ENCODE measurements at places on chromosomes 5 and 9.

GRCh38 chr5:168553377-168554130, 24.4 kb downstream of the FBLL1 start:
- DNase-seq = no peak

DNA sequence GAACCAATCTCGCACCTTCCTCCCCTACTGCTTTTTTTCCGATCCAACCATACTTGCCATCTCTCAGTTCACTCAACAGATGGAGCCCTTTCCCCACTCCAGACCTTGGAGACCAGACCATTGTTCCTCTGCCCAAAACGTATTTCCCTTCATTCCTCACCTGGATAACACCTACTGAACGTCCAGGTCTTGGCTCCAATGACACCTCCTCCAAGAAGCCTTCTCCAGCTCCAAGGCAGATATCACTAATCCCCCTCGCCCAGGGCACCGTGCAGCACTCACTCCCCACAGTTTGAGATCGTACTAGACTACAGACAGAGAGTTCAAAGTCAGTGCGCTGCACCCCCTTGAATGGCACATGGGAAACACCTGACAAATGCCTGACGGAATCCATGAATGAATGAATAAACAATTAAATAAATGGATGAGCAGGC, 47.1 kb upstream of the AKNA start:
- no peak for DNase-seq

- no peak for DNase-seq
Observed at GRCh38 chr9:129769669-129770068, 16.8 kb upstream of the PTGES start.

- DNase-seq = no peak
Observed at GRCh38 chr5:93328833-93329232, 252.2 kb downstream of the NR2F1-AS1 start.

DNA sequence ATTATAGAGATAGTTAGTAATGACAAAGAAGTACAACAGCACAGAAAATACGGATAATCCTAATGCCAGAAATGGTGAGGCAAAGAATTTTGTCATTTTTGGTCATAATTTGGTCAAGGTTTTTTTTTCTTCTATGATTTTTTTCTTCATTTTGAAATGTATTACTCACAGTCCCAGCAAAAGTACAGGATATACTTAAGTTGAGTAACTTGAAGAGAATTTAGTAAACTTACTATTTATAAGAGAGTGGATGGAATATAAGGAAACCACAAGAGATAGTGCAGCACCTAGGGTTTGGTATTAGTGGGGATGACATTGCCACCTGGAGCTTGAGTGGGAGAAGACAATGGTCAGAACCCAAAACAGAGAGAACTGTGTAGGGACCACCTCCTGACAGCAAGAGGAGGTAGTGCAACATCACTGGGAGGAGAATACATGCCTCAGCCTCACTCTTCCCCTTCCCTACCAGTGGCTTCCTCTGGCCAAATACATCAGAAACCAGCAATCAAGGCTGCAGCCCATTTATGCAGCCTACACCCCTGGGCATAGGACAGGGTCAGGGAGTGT, 434.5 kb upstream of the TRPC7 start:
- DNase-seq = no peak

GRCh38 chr5:52469420-52469819, 318.3 kb upstream of the ITGA1 start:
- no peak for DNase-seq

DNA sequence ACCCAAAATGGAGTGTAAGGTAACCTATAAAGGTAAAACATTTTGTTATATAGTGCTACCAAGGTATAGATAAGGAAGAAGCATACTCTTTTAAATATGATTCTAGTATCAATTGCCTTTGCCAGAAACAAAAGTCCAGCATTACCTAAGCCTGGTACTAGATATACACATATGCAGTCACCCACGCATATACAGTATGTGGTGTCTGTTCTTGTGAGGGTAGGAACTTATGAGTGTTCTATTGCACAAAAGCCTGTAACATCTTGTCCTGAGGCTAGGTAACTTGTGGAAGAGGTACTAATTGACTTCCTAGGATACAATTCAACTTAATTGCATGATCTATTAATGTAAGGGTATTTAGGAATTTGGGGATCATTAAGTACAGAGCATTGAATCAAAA, 31.3 kb upstream of the IFNE start:
- DNase-seq = no peak

DNA sequence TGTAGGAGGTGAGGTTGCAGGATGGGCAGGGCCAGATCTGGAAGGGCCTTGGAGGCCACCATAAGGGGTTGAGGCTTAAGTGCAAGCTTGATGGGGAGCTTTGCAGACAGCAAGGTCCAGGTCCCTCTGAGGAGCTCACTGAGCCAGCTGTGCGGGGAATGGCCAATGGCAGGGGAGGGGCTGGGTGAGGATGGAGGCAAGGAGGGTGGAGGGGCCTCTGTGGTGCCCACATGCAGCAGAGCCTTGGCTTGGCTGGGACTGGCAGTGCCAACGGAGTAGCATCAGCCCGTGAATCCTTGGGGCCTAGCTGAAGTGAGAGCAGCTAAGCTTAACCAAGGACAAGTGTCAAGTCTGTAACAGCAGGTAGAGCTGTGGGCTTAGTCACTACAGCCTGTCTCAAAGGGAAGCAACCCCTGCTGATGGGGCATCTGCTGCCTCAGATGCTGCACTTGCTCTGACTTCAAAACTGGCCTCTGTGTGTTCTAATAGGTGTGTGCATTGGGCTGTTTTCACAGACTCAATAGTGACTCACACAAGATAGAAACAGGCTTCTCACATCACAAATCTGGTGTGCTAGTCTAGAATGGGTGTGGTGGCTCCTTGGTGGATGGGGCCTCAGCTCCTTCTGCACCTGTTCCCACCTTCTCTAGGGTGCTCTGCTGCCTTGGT, 16.3 kb downstream of the GALNT12 start:
- no peak for DNase-seq

DNA sequence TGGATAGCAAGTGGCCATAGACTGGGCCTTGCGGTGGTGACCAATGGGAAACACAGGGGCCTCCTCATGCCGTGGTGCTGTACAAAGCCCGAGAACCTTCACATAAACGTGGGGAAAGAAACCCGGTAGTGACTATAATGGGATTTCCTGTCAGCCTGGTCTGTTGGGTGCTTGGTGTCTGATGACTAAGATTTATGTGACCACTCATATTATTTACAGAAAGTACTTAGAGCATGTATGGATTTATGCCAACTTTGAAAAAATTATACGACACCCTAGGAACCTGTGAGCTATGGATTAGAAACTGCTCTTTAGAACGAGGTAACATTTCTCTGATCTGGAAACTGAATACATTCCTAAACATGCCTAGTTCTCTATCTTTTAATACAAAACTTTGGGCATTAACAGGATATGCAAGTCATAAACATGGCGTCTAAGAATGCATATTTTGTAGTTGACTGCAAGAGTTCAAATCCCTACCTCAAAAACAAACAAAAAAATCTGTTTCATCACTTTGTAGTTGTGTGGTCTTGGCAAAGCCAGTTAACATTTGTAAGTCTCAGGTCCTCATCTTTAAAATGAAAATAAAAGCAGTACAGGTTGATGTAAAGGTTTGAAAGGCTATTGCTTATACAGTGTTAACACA, 85.4 kb downstream of the TMEM167A start:
- DNase-seq = no peak

GRCh38 chr9:14769230-14769571, 46.7 kb upstream of the CER1 start:
- DNase-seq = no peak

DNA sequence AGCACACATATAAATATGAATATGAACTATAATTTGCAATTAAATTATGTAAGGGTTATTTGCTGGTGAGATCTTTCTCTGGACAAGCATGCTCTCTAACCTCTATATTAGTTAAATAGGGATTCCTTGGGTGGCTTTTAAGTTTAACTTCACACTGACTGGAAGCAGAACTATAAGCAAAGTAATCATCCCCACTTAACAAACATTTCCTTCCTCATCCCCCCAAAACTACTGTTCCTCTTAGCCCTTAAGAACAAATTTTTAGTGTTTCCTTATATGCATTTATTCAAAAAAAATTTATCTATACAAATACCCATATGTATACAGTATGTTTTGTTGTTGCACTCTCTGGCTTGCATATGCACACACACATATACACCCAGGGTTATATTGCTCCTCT, 512.1 kb upstream of the MEF2C start:
- DNase-seq = no peak

GRCh38 chr9:124684169-124684568, 86.9 kb downstream of the NR6A1 start:
- no peak for DNase-seq

DNA sequence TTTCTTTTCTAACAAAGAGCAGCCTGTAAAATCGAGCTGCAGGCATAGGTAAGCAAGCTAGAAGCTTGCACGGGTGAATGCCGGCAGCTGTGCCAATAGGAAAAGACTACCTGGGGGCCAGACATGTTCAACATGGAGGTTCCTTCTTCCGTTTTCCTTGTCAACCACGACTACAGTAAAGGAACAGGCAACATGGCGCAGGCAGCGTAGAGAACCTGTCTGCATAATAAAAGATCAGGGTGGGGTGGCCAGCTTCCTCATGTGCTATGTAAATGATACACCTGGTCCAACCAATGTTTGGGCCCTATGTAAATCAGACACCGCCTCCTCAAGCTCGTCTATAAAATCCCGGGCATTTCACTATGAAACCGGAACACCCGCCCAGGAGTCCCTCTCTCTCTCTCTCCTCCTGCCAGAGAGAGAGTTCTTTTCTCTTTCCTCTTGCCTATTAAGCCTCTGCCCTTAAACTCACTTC, 103.8 kb upstream of the LIFR start:
- no peak for DNase-seq
